ENCODE measurements at places on chromosomes 5 and 9.

- DNase-seq = no peak
Observed at GRCh38 chr5:146073239-146073900, 32.0 kb downstream of the PLAC8L1 start.

DNA sequence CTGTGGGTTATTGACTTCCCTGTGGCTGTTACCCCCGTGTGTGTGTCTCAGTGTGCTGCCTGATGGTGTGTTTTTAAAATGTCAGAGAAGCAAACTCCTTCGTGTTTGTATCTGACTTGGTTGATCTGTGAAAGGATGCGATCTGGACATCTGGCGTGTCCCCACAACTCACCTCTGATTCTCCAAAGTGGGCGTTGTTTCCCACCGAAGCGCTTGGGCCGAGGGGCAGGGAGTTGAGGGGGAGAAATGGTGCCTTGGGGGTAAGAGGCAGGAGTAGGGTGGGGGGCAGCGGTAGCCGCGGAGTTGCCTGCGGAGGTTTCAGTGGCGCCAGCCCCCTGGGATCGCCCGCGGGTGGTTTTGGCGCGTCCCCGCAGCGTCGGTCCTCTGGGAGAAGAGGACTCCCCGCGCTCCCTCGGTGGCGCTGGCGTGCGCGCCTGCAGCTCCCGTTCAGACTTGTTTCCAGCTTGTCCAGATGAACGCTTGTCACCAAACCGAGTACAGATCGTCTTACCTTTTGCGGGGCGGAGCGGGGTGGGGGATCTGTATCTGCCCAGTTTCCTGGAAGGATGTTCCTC lies 1.1 kb downstream of the MAST4 start:
- peak; percentile 24 for DNase-seq

DNA sequence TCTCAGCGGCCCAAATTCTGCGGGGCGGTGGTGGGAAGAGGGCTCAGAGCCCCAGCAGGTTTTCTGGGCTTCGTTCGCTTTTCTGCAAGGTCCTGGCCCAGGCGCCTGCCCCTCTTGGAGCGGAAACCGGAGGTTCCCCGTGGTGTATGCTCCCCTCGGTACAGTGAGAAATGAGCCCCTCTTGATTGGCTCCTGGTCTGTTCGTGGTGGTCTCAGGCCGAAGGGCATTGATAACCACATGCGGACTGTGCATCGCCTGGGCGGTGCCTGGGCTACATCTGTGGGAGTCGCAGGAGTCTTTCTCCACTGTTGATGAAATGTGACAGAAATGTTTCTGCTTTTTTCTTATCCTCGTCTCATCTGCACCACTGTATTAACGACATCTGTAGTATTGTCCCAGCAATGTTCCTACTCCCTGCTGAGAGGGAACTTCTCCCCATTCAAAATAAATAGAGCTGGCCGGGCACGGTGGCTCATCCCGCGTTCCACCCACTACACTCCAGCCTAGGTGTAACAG lies 682 bp downstream of the MAN1B1 start:
- DNase-seq = no peak

GRCh38 chr5:143217804-143218160 lies 185.7 kb downstream of the NR3C1 start:
- no peak for DNase-seq

DNA sequence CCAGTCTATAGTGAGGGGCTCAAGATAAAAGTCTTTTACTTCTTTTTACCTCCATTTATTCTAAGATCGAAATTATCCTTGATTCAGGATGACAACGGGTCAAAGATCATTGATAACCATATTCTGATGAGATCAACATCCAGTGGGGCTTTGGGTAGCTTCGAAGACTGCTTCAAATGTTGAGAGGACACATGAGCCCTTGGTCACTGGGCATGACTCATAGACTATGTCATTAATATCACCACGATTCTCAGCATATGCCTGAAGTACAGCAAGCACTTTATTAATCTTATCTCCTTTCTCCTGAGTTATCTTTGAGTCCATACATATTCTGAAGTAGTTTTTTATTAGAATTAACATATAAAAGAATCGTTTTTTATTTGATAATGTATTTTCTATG lies 117.1 kb upstream of the DAB2 start:
- DNase-seq = no peak

DNA sequence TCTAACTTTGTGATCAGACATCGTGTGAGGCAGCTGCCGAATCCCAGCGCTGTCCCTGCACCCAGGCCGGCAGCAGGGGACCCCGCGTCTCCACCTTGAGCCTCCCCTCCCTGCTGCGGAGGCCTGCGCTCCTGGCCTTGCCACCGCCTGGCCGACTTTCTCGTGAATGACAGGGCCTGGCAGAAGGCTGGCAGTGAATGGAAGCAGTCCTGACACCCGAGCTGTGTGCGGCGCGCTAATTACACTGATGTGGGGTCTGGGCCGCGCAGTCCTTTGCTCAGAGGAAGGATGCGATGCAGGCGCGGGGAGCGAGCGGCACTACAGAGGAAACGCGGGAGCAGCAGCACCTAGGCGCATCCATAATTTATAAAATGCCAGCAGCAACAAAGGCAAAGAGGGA lies 40.3 kb downstream of the POU4F3 start:
- DNase-seq = no peak

GRCh38 chr5:27217977-27218376 lies 179.6 kb upstream of the CDH9 start:
- no peak for DNase-seq

DNA sequence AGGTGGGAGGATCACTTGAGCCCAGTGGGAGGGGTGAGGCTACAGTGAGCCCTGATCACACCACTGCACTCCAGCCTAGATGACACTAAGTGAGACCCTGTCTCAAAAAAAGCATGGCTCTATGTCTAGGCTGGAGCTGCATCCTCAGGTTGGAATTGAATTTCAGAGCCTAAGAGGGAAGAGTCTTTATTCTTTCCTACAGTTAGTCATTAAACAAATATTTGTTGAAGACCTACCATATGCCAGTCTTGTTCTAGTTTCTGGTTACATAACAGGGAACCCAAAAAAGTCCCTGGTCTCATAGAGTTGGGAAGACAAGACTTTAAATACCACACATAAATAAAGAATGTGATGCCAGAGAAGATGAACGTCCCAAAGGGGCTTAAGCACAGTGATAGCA lies 6.9 kb upstream of the GRPEL2 start:
- no peak for DNase-seq

DNA sequence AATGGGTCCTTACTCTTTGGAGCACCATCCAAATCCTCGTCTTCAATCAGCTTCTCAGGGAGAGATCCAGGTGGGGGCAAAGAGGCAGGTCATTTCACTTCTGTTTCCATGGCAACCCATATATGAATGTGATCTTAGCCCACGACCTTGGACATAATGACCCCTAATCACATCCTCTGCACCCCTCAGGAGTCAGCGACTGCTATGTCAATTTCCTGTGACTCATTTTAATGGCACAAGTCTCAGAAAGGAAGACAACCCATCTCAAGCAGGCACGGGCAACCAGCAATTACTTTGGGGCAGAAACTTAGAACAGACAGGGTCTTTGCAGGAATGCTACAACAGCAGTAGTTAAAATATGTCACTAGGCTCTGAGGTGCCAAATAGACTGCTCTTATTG lies 591.2 kb downstream of the TLR4 start:
- no peak for DNase-seq

GRCh38 chr5:164058621-164059020 lies 553.2 kb downstream of the MAT2B start:
- no peak for DNase-seq

DNA sequence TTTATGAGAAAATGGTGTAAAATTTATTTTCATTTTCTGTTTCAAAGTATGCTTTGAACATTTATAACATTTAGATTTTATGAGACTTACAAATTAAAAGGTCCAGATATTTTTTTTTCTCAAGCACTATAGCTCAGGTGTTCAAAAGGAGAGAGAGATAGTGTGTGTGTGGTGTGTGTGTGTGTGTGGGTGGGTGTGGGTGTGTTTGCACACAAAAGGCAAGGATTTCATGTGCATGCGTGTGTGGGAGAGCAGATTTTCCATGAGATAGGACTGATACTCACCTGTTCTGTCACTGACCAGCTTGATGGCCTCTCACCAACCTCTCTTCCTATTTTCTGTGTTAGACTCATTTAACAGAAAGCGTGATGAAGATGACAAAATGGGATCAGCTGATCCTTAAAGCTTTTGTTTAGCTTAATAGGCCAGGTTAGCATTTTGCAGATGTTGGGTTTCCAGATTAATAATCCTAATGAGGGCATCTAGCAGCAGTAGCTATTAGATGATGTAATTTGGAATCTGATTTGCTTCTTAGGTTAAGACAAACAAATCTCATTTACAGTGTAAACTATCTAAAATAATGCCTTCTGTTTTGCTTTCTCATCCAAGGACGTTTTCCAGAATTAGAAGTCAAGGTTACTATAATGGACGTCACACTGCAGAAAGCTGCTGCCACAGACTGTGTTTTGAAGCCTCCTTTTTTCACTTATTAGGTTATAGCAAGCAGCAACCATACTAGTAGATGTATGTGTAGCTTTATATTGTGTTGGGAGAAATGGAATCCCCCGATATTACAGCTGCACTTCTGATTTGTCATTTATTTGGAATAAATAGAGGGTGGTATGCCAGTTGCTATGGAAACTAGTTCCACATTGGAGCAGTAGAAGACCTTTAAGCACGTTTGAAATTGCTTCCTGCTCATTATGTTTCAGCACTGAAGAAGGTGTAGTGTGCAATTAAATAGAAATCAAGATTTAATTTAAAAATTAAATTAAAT lies 355.6 kb downstream of the TAF11L14 start:
- no peak for DNase-seq

DNA sequence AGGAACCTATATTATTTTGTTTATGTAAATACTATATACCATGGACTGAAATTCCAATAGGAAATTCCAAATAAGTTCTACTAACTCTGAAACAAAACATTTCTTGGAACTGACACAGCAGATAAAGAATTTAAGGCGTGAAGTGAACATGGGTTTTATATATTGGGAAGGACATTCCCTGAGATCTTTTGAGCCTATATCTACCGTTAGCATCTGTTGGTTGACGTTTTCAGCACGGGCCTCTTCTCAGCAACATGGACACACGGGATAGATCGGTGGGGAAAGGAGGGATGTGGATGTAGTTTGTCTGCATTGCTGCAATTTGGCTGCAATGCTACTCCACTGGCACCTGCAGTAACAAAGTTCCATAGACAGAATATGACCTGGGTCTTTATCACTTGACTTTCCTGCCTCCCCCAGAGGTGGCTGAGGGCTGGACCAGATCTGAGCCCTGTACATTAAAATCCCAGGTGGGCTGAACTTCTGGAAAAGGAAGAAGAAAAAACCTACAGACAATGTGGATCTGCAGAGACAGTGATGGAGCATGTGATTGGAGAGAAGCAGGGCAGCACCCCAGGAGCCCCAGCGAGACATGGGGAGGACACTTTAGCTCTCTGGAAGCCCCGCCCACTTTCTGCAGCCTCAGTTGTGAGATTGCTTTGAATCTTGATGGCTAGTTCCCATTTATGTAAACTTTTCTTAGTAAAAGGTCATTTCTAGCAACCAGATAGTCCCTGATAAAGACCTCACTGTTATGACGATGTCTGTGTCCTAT lies 91.2 kb upstream of the CPEB4 start:
- DNase-seq = no peak
